T follicular helper cell (primary cell): ENCODE measurements at places on chromosomes 7 and 10.

DNA sequence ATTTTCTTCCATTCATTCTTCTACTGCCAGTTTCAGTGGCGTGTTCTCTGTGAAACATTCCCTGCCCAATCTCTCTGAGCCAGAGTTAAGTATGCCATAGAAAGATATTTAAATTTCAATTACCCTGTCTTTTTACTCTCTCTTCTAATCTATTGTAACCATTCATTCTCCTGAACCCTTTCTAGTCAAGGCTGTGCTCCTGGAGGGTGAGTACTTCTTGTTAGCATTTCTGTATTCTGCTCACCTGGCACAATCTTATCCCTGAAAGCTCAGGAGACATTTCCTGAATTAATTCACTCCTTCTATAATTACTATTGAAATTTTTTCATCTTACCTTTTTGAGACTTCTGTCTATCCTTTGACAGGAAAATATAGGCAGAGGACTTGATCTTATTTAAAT, 271.7 kb downstream of the HGF start:
- DNase-seq: no peak

DNA sequence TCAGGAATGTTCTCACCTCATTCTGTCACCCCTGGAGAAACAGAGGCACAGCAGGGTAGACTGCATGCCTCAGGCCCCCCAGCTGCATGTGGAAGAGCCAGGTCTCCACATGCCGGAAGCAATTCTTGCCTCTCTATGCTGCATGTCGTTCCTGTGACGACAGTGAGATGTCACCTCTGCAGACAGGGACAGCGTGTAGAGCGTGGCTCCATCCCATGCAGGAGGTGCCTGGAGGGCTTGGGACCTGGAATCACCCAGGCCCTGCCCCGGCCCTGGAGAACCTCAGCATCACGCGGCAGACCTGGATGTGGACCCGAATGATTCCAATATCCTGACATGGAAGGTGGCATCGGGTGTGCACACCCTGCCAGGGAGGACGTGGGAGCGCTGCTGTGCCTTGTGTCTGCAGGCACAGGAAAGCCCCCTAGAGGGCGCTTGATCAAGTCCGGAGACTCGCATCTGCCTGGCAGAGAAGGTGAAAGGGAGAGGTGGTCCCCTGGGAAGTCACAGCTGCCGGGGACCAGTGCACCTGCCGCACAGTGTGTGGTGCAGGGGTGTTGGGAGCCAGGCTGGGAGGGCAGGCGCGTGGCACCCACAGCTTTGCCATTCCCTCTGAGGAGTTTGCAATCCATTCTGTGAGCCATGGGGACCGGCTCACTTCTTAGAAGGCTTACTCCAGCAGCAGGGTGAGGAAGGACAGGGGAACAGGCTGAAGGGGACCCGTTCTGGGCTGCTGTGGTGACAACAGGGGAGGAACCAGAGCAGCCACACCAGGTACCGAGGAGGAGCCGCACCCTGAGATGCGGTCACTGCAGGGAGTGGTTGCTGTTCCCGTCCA, 45.3 kb upstream of the EN2 start:
- peak; percentile 12 for DNase-seq

GRCh38 chr10:86685893-86686632, 17.8 kb downstream of the LDB3 start:
- DNase-seq: no peak

DNA sequence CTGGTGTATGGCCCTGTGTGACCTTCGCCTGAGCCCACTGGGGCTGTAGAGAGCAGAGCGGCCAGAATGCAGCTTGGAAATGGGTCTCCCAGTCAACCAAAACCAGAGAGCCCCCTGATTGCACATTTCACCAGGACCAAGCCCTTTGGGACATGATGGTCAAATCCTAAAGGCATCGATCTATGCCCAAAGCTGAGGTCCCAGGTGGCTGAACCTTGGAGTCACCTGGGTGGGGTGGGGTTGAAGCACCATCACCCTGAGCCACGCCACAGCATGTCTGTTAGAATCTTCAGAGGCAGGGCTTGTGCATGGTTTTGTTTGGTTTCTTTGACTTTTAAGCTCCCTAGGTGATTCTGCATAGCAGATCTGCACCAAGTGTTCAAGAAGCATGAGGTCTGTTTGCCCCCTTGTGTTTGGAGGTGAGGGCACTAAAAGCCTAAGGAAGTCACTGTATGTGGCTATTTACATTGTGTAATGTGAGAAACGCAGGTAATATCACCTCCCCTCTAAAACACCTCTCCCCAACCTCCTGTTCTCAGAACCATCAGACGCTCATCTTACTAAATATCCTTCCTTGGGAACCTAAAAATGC, 9.6 kb downstream of the PKD1L1 start:
- no peak for DNase-seq

- DNase-seq: no peak
Observed at GRCh38 chr7:131720703-131721102, 164.3 kb upstream of the PODXL start.

DNA sequence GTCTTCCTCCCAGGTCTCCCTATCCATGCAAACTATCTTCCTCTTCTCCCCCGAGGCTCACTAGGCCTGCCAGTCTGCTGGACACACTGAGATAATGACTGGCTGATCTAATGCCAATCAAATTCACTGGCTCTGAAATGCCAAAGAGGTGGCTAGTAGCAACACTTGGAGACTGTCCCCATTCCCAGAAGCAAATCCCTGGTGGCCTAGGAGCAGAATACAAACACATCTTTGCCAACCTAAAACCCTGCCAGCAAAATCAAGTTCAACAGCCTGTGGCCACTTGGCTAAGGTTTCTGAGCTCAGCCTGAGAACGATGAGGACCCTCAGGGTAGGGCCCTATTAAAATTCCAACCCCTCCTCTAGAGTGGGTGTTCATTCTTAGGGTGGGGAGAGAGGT, 46.6 kb downstream of the SH3PXD2A start:
- DNase-seq: no peak

DNA sequence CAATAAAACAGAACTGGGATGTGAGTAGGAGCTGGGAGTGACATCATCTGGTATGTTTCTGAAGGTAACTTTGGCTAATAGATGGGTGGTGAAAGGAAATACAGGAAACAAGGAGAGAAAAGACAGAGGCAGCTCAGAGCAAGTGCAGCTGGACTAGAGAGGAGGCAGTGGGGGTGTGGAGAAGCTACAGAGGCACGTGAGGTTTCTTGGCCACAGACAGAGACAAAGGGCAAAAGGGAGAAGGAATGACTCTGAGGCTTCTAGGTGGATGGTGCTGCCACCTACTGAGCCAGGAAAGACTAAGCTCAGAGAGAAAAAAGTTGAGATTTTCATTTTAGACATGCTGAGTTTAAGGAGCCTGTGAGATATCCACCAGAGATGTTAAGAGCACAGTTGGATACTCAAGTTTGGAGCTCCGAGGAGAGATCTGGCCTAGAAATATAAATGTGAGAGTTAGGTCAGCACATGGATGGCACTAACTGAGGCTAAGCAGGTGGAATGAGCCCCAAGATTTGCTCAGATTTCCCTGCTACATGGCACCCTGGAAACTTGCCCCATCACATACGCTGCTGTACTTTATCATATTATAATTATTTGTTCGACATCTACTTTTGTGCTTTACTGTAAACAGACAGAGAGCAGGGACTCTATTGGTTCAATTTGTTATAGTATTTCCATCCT, 293.0 kb upstream of the IMMP2L start:
- no peak for DNase-seq

GRCh38 chr7:30843741-30844482, 67.7 kb upstream of the AQP1 start:
- DNase-seq: no peak

GRCh38 chr10:70952401-70952800, 64.0 kb upstream of the PCBD1 start:
- no peak for DNase-seq

DNA sequence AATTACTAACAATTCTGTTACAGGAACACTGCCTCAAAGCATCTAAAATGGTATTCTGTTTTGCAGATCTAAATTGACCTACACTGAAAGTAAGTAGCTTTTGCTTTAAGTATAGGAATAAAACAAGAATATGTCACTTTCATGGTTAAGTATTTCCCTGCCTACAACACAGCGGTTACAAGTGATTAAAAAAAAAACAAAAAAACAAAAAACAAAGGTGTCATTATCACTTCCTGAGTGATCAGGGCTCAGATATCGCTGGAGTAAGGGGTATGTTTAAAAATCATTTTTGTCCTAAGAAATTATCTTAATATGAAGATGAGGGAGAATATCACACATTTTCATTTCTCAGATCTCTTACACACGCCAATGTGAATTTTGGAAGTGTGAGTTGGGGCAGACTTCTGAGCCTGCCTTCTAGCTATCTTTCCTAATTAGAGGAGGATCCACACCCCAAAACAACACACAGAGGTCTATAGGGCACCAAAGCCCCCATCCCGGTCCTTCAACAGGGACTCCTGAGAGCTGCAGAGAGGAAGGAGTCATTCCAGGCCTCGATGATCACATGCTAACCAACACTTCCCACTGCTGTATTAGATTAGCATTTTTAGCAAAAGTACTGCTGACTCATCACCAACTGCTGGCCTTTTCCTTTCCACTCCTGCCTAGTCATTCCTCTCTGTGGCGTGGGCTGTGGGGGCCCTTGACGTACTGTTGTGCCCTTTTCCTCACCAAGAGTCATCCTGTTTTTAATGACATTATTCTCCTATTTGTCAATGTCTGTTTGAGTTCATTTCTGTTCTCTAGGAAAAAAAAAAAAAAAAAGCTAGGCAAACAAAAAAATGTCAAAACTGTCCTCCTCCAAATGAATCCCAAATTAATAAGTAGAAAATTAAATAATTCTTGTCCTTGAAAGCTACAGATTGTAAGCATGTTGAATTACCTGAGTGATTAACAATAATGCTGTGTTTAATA, 31.2 kb downstream of the PRTFDC1 start:
- DNase-seq: no peak

GRCh38 chr7:27203964-27204594, 4.2 kb upstream of the HOXA13 start:
- no peak for DNase-seq

DNA sequence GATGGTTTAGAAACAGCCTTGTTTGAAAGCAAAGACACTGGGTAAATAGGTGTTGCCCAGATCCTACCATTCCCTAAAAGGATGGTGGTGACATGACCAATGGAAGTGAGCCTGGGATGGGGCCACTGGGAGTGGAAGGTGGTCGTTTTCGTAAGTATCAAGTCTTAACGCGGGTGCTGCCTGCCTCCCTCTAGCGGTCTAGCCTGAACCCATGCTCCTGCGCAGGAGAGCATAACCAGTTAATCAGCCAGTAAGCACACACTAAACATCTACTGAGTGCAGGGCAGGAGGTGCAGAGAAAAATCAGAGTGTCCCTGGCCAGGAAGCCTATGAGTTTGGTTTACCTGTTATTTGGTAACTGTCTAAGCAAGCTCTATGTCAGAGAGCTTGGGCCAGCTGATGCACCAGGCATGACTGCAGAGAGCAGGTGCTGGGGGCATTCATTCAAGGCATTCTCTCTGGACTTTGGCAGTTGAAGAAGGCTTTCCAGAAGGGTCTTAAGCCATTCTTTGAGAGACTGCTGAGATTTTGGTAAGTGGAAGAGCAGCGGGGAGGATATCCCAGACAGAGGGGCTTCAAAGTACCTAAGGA, 930 bp downstream of the GARIN1A start:
- no peak for DNase-seq

GRCh38 chr10:71359364-71360046, 37.2 kb upstream of the CDH23 start:
- no peak for DNase-seq

- no peak for DNase-seq
Observed at GRCh38 chr7:25329815-25330214, 101.5 kb upstream of the NPVF start.

DNA sequence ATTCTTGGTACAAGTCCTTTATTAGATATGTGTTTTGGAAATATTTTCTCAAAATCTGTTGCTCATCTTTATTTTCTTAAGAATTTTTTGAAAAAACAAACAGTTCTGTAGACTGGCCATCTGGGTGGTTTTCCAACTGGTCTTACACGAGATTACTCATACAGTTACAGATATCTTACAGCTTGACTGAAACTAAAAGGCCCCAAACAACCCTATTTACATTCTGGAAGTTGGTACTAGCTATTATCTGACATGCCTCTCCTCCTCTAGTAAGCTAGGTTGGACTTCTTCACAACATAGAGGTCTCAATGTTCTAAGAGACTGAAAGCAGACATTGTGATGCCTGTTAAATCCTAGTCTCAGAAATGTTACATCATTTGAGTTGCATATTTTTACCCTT, 52.0 kb downstream of the ZNF22 start:
- no peak for DNase-seq

DNA sequence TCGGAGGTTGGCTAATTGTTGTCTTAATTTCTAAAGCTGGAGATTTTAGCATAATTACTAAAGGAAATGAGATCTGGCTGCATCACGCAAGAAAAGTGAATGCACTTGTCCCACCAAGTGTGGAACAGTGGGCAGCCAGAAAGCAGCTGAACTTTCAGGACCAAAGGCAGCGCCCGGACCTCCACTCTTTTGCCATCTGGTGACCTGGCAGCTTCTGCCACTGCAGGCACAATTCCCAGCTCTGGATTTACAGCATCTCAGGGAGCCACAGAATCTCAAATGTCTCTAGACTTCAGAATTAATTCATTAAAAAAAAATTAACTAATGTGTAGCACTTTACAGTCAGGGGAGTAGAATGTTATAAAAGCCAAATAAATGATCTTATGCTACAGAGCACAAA, 14.7 kb upstream of the OGDHL start:
- DNase-seq: no peak

DNA sequence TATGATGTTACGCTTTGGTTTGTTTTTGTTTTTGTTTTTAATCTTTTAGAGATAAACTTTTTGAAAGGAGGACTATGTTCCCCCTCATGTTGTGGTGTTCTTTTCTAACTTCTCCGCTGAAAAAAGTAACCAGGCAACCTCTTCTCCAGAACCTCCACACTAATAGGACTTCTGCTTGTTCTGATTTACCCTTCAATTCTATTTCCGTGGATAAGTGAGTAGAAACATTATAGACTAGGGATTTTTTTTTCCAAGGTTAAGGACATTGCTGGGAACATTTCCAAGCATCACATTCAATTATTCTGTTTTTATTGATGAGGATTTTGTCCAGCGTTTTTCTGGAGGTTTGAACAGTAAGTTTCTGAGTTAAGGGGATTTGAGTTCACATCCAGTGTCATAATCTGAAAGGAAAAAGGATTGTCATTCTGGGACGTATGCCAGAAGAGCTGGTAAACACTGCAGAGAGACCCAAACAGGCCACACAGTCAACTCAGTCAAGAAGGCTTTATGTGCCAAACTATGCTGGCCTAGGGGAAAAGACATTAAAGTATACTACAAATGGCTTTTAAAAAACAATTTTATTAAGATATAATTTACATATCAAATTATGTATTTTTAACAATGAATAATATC, 28.3 kb upstream of the RALA start:
- DNase-seq: no peak

DNA sequence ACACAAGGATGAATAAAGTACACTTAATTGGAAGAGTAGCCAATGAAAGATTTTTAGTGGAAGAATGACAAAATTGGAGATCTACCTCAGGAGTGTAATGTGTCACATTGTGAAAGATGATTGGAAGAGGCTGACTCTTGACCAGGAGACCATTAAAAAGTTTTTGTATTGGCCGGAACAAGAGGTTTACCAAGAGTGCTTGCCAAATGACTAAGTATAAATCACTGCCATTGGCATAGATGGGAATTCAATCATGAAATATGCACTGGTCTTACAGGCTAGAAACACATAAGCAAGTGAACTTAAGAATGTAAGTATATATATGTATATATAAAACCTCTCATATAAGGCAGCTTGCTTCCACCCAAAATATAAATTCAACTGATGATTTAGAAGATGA, 58.7 kb upstream of the TFEC start:
- DNase-seq: no peak

GRCh38 chr10:83978681-83979383, 160.5 kb upstream of the GHITM start:
- no peak for DNase-seq

GRCh38 chr7:74395745-74396311, 57.9 kb upstream of the GTF2IRD1 start:
- DNase-seq: no peak
